ENCODE measurements at places on chromosomes 2 and 18.
A peak's percentile ranks its signal among the peaks of the same experiment; 100 is the strongest.

DNA sequence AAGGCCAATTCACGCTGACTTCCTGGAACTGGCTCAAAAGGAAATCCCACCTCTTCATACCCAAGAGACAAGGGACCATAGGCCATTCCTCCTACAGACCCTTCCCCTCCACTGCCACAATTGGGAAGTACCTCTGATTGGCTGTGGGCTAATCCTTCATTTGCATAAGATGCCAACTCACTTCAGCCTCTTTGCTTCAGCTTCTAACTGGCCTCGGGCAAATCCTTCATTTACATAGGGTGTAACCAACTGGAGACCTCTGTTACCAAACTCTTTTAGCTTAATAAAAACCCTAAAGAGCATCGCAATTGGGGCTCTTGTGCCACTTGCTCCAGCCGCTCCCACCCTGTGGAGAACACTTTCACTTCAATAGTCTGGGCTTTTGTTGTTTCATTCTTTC lies 38.2 kb downstream of the MC2R start:
- DNase-seq = no peak

DNA sequence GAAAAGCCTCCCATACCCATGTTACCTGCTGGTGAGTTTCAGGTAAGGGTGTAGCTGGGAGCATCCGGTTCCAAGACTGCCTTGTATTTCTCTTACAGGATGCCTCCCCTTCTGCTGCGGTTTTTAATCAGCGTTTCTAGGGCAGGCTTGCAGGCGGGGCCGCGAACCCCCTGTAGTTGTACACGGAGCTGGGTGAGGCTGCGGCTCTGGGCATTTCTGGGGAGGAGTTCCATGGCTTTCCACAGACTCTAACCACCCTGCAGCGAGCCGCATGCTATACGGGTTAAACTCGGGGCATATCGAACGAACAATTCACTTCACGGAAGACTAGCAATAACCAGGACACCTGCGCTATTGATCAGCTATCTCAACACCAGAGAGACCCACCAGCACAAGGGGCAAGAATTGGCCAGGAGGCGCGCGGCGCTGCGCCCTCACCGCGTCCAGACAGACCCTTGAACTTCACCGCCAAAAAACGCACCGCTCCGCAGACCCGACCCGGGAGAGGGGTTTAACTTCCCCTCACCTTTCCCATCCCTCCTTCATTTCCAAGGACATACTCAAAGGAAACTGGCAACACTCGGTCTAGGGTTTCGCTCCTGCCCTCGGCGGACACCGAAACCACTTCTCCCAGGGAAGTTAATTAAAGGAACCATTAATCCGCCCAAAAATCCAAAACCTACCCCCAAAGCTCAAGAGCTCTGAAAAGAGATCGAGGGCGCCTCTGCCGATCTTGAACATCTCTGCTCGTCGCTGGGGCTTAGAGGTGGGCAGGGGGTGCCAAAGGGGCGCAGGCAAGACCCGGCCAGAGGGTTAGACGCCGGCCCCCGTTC lies 909 bp downstream of the TGFA start:
- no peak for DNase-seq

DNA sequence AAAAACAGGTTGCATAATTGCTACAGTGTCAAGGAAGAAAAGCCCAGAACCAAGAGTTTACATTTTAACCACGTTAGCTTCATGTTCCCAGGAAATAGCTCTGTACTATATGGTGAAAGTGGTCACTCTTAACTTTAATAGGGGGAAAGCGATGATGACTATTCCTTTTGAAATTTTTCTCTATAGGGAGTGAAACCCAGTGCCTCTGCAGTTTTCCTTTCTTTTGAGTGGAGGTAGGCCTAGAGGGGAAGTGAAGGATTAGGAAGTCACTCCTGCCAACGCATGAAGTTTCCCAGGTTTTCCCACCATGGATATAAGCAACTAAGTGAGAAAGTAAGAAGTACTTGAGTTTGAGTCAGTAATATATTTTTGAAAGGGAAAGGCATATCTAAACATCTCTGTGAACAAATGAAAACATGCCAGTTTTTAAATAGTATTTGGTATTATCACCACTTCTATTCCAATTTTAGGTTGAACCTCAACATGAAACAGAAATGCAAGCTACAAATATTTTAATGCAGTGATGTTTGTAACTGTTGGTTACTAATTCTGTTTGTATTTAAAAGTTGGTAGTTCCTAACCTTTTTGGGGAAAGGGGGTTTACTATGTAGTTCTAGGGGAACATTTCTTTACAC lies 91.9 kb downstream of the VRK2 start:
- no peak for DNase-seq

- DNase-seq = peak; percentile 36
Measured at GRCh38 chr2:72211777-72212485, 64.3 kb upstream of the CYP26B1 start.

GRCh38 chr2:178641498-178641897 lies 161.2 kb downstream of the PLEKHA3 start:
- no peak for DNase-seq

DNA sequence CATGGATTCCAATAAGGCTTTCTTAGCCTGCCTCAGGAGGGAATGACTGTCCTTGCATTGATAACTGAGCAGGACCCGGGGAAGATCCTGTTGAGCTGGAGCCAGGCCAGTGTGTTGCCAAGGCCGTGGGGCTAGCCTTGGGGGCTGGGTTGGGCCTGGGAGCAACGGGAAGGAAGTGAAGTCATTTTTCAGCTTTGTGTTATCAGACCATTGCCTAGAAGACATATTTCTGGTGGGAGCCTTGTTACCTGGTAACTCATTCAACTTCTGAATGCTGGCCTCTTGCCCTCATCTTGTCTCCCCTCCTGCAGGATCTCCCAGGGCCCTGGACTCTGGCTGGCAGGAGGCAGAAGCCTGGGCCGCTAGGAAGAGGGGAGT lies 92.7 kb upstream of the MGAT5 start:
- no peak for DNase-seq

- DNase-seq = no peak
Measured at GRCh38 chr2:127088706-127089105, 18.2 kb downstream of the BIN1 start.

DNA sequence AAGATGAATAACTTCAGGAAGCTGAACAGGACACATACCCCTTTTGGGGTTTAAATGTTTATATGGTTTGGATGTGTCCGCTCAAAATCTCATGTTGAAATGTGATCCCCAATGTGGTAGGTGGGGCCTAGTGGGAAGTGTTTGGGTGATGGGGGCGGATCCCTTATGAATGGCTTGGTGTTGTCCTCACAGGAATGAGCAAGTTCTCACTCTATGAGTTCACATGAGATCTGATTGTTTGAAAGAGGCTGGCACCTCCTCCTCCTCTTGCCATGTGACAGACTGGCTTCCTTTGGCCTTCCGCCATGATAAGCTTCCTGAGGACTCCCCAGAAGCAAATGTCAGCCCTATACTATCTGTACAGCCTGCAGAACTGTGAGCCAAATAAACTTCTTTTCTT lies 88.6 kb upstream of the ZNF532 start:
- DNase-seq = peak; percentile 49

GRCh38 chr2:238444242-238444641 lies 17.5 kb downstream of the ASB1 start:
- DNase-seq = no peak

GRCh38 chr2:166591226-166591625 lies 97.2 kb upstream of the SCN7A start:
- no peak for DNase-seq

- DNase-seq = no peak
Measured at GRCh38 chr2:126100962-126101361, 555.0 kb upstream of the GYPC start.

GRCh38 chr2:66024391-66024790 lies 410.5 kb upstream of the MEIS1 start:
- DNase-seq = no peak

DNA sequence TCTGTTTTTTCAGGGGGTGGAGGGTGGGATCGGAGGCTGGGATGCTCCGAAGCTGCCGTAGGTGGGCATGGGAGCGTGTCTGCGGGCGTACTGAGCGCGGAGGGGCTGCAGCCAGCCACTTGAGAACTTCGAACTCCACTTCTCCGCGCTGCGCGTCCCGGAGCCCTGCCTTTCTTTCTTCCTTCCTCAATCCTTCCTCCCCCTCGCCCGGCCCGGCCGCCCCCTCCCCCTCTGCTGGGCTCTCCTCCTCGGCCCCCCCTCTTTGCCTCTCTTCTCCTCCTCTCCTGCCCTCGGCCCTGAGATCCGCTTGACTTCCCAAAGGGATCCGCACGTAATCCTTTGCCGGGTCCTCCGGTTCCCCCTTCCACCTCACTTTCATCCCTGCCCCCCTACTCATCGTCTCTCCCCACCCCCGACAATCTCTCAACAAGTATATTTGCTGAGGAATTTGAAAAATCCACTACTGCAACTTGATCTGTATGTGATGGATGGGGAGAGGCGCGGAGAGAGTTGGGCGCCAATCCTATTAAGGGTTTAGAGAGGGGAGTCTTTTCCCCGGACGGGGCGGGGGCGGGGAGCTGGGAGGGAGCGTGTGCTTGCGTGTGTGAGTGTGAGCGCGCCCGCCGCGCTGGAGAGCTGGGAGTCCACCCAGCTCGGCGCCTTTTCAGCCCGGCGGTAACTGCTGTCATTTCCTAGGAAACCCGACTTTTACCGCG lies 1.1 kb downstream of the GLI2 start:
- peak; percentile 99 for DNase-seq

DNA sequence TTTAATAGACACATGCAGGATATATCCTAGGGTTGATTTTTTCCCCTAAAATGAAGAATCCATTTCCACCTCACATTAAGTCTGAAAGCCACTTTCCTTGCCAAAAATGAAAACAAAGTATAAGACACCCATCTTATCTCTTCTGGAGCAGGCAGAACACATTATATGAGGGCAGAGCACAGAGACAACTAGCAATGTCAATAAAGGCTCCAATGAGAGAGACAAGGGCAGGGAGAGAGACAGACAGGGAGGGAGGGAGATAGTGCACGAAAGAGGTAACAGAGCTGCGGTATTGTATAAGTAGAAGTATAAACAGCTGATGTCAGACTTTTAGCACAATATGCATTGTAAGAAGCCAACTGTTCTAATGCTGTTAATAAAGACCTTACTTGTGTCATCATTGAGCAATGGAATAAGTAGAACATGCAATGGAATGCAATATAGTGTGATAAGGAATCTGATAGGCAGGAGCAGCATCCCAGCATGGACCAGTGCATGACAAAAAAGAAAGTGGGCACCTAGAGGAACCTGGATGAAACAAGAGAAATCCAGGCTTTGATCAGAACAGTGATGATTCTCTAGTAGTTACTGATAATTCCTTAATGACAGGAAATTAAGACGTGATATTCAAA lies 150.6 kb upstream of the TCF4 start:
- no peak for DNase-seq

GRCh38 chr18:28204154-28204553 lies 27.2 kb upstream of the CDH2 start:
- DNase-seq = peak; percentile 91

DNA sequence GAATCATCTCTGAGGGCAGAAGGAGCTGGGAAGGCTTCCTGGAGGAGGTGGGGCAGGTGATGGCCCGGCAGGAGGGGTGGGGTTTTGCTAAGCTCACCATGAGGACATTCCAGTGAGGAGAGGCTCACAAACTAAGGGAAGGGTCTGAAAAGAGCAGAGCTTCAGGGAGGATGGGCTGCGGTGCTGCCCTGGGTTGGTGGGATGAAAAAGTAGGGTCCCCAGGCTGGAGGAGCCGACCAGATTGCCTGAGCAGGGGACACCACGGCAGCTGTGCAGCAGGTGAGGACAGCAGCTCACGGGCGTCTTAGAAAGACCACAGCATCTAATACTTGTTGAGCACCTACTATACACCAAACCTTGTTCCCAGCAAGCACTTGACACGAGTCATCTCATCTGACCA lies 82.2 kb downstream of the DYSF start:
- DNase-seq = no peak

DNA sequence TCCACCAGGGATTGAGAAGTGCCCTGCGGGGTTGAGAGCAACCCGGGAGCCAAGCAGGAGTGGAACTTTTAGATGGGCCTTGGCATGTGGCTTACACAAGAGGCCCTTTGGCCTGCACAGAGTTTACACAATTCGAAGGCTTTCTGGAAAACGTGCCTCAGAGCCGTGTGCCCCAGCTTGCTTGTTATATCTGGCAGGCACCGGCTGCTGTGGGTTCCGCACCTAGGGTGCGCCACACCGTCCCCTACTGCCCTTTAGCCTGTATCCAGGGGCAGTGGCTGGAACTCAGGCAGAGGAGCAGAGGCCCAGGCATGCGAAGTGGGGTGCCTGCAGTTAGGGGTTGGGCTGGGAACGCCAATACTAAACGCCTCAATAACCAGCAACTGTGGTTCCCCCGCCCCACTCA lies 32.9 kb upstream of the EDAR start:
- no peak for DNase-seq

GRCh38 chr2:27284996-27285395 lies 2.8 kb downstream of the TRIM54 start:
- no peak for DNase-seq

GRCh38 chr2:111029181-111029927 lies 91.4 kb upstream of the BCL2L11 start:
- DNase-seq = no peak

- no peak for DNase-seq
Measured at GRCh38 chr18:64119916-64120315, 29.0 kb downstream of the LINC00305 start.

DNA sequence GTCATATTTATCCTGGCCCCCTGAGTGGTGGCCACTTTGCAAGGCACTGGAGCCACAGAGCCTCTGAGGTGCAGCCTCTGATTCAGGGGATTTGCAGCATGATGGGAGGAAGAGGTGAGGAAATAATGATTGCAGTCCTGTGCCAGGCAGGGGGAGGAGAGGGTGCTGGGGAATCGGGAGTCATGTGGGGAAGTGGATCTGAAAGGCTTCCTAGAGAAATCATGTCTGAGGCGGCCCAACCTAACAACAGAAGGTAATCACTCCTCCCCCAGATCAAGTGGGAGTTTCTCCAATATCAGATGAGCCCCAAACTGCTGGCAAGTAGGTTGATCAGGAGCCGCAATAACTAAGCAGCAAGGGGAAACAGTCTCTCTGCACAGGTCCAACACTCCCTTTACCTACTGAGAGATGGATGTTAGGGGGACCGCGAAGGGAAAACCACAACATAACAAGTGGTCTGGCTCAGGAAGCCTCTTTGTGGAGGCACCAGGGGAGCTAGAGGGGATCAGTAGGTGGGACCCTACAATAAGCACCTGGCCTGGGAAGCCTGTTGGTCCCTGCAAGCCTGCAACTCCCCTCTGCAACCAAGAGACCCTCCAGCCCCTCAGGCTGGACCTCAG lies 71.8 kb upstream of the NPAS2 start:
- no peak for DNase-seq

- DNase-seq = no peak
Measured at GRCh38 chr2:143758629-143759330, 629.6 kb downstream of the ARHGAP15 start.

DNA sequence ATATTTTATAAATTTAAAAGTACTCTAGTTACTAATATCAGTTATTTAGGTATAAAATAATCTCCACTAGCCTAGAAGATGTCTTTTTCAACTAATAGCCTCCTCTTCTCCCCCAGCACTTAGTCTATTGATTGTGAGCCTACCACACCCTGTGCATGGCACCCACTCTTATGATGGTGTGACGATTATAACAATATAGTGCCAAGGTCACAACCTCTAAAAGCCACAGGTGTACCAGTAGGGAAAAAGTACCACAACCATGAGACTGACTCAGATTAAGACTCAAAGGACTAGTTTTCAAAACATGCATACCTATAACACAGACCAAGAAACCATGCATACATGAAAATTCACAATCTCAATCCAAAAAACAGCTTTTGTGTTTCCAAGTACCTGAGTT lies 27.6 kb downstream of the THADA start:
- no peak for DNase-seq
